Adipocyte (in vitro differentiated cells): ENCODE measurements at places on chromosomes 11 and 22.

- DNase-seq = no peak
Observed at GRCh38 chr11:27444801-27445215, 27.8 kb downstream of the LGR4 start.

GRCh38 chr22:33221568-33221967 lies 163.4 kb upstream of the SYN3 start:
- DNase-seq = peak; percentile 68

GRCh38 chr11:45155058-45155551 lies 8.7 kb downstream of the PRDM11 start:
- DNase-seq = no peak

GRCh38 chr11:76654298-76654851 lies 16.2 kb downstream of the LRRC32 start:
- DNase-seq = no peak

- peak; percentile 85 for DNase-seq
Observed at GRCh38 chr22:50030297-50031188, 18.0 kb upstream of the IL17REL start.

DNA sequence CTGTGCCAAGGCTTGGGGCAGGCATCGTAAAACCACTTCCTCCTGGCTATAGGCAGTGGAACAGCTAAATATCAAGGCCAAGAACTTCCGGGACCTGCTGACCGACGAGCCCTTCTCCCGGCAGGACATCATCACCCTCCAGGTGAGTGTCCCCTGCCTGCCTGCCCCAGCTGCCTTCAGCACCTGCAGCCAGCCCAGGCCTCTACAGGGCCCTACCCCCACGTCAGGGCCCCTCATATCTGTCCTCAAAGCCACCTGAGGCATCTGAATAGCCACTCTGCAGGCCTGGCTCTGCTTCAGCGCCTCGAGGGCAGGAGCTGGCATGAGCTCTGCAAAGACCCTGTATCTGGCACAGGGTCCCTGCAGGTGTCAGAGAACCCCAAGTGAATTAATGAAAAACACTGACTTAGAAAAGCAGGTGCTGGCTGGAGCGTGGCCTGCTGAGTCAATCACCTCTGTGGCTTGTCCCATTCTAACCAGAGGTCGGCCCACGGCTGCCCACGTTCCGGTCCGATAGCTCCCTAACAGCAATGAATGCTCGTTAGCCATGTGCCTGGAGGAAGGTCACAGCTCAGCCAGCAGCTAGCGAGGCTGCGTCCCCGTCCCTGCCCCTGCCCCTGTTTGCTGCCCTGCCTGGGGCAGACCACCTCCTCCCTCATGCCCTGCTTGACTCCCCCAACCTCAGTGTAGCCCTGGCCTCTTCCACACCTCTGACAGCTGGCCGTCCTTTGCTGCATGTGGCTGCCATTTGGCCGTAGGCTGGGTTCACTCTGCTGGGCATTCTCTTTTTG lies 16.8 kb downstream of the PPIL2 start:
- no peak for DNase-seq

- DNase-seq = peak; percentile 62
Observed at GRCh38 chr22:26330971-26331625, 98.0 kb upstream of the ASPHD2 start.

- peak; percentile 24 for DNase-seq
Observed at GRCh38 chr22:33659448-33659847, 260.8 kb downstream of the LARGE1 start.

DNA sequence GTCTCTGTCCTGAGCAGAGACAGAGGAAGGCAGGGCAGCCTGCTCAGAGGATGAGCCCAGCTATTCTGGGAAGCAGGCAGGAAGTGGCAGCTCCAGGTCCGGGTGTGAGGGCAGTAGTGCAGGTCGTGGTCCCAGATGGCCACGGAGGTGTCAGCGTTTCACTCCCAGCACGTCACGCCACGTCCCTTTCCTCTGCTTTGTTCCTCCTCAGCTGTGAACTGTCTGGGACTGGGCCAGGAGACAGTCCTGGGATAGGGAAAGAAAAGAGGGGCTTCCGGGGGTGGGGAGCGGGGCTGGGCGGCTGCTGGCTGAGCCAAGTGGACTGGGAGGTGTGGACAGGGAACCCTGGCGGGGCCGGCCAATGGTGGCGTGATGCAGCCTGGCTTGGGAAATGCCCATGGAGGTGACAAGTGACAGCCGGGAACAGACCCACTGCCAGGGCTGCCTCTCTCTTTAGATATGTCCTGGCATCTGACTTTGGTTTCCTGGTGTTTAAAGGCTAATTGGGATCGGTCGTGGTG lies 64.7 kb downstream of the KCNQ1 start:
- DNase-seq = no peak

DNA sequence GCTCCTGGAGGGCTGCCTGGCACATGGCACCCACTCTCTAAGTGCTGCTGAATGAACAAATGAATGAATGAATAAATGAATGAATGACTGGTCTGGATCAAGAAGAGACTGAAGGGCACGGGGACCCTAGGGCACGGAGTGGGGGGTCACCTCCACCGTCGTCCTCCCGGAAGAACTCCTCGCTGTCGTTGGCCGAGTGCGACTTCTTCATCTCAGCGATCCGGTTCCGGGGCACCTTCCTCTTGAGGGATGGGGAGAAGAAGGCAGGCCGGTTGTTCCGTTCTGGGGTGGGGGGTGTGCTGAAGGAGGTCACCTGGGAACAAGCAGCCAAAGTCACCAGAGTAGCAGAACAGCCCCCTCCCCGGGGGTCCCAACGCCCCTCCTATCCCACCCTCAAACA lies 36.0 kb downstream of the NUP50 start:
- no peak for DNase-seq

DNA sequence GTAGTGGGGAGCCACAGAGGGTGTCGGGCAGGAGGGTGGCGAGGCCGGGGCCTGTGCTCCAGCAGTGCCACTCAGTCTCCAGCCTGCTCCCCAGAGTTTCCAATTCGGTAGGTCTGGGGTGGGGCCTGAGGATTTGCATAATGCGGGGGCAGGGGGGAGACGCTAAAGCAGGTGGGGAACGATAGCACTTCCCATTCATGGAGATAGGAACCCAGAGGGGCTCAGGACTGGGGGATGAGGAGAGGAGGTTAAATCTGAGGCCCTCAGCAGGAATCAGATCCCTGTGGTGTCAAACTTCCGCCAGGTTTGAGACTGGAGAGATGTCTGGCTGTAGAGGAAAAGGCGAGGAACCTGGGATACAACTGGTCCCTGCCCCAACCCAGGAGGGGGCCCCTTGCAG lies 29.8 kb downstream of the WNT11 start:
- no peak for DNase-seq

DNA sequence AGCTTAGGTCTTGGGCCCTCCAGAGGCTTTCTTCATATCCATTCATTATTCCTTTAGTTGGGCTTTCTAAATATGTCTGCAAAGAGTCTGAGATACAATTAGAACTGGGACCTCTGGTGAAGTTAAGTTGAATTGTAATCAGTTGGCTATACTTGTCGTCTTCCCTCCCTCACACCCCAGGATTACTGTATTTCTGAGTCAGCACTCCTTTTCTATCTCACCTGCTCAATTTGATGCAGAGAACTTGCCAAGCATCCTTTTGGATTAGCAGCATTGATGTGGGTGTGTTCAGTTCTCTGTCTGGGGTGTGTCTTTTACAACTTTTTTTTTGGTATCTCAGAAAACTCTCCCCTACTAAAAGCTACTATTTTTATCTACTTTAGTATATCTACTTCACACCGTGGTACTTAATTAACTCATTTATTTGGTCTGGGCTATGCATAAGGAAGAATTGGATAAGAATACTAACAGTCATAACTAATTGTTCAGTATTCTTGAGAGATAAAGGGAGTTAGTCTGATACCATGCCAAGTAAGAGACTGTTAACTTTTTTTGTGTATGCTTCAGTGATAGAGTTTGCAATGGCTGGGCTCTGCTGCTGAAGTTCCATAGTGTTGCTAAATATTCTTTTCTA lies 15.1 kb downstream of the CTNND1 start:
- DNase-seq = no peak

- peak; percentile 91 for DNase-seq
Observed at GRCh38 chr22:50306753-50307749, at the start of gene PLXNB2. Gene PLXNB2 (minus strand): TSS chr22:50307646. CDS start chr22:50290584, 17,062 bp downstream.
